ELR (cell line): ENCODE measurements at places on chromosomes 6 and 20.

- DNase-seq = no peak
Measured at GRCh38 chr6:1405221-1405620, 15.8 kb downstream of the FOXF2 start.

- no peak for DNase-seq
Measured at GRCh38 chr6:3361312-3362037, 95.4 kb downstream of the SLC22A23 start.

- no peak for DNase-seq
Measured at GRCh38 chr20:53126185-53126584, 154.0 kb downstream of the TSHZ2 start.

DNA sequence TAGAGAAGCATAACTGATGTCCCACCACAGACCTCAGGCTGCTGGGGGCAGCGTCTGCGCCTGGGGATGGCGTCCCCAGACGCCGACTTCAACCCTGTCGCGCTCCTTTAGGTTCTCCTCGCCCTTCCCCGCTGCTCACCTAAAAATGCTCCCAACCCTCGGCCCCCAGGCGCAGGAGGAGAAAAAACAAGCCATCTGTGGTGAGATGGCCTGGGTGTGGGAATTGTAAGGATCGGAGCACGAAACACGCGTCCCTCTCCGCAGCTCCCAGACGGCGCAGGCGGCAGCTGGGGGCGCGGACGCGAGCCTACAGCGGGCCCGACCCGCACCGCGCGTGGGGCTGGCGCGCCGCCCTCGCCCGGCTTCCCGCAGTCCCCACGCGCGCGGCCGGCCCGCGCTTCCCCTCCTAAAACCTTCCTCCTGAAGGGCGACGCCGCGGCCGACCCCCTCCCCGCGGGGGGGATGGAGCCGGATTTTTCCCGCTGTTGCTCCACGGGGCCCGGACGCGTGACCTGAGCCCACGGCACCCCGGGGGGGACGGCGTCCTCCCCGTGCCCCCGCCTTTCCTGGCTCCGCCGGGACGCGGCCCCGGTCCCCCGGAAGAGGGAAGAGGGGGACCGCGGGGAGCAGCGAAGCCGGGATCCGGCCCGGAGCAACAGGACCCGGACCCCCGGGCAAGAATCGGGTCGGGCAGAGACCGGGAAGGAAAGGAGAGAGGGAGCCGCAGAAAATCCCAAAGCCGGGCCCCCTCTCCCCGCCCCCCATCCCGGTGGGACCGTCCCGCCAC, 611 bp downstream of the EPB41L2 start:
- DNase-seq = peak; percentile 46

DNA sequence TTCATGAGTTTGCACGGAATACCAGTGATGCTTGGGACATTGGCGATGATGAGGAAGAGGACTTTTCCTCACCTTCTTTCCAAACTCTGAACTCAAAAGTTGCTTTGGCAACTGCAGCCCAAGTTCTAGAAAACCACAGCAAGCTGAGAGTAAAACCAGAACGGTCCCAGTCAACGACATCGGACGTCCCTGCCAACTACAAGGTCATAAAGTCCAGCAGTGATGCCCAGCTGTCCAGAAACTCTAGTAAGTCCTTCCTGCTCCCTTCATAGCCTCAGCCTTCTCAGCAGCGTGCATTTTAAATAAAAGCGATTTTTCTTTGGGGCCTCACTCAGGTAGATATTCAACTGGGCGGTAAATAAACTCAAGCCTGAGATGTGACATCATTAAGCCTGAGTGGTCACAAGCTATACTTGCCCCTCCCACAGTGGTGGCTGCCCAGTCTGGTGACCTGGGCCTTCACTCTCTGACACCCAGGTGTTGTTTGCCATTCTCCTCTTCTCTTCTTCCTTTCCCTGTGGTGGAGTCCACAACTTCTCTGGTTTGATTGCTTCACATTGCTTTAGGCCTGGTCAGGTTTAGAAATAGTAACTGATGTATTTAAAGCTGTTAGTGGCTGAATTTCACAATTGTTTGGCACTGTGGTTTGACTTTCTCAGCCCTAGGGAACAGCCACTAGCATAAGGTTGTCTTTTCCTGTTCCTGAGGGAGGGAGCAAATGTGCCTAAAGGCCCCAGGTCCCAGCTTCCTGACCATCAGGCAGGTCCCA, 21.6 kb upstream of the TMEM217 start:
- no peak for DNase-seq

DNA sequence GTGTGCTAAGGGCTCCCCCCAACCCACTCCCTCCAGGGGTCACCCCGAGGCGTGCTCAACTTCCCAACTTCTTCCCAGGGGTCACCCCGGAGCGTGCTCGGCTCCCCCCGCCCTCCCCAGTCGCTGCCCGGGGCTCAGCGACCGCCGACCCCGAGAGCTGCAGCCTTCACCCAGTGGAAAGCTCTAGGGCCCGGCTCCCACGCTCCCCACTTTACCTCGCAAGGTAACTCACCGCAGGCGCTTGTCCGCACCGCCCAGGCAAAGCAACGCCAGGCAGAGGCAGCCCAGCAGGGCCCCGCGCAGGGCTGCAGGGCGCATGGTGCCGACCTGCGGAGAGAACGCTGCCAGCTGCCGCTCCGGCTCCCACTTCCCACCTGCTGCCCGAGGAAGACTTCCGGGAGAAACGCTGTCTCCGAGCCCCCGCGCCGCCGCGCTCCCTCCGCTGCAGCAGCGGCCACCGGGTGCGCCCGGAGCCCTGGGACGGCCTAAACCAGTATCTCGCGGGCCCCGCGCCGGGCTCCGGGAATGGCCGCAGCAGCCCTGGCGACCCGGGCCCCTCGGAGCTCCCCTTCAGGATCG, 396 bp downstream of the RNASET2 start:
- DNase-seq = peak; percentile 44

DNA sequence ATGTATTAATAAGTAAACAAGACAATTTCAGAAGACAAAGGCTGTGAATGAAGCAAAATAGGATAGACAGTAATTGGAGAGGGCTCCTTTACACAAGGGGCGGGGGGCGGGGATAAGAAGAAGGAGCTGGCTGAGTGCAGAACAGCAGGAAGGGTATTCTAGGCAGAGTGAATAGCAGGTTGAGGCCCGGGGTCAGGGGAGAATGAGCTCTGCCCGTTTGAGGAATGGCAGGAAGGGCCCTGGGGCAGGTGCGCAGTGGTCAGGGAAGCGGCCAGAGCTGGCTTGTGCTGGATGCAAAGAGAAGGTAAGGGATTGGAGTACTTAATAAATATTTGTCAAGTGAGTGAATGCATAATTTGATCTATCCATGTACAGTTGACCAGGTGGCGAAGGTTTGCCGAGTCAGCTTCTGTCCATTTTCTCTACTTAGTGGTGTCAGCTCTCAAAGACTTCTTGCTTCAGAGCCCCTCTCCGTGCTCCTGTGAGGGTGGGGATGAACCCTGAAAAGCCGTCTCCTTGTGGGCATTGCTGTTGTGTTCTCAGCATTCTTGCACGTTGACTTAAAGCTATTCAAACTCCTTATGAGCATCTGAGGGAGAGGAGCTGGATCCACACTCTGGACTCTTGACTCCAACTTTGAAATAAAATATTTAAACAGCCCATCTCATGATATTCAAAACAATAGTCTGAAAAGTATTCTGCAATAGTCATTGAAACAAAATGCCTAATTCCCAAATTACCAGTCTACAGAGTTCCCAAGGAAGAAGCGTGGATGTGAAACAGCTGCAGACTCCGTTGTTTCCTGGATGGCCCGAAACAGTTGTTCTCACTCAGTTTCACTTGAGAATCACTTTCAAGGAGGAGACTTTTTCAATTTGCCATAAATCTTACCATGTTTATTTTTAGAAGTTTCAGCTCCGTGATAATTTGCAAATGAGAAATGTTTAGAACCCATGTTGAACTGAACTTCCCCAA, 105.1 kb downstream of the EDN3 start:
- DNase-seq = no peak

GRCh38 chr20:2699775-2700413, 7.3 kb downstream of the EBF4 start:
- DNase-seq = no peak

GRCh38 chr20:34426026-34426425, 63.0 kb downstream of the ITCH start:
- no peak for DNase-seq

- DNase-seq = no peak
Measured at GRCh38 chr6:113092795-113093194, 745.7 kb downstream of the RFPL4B start.

- no peak for DNase-seq
Measured at GRCh38 chr6:43821101-43821886, 51.3 kb downstream of the VEGFA start.

DNA sequence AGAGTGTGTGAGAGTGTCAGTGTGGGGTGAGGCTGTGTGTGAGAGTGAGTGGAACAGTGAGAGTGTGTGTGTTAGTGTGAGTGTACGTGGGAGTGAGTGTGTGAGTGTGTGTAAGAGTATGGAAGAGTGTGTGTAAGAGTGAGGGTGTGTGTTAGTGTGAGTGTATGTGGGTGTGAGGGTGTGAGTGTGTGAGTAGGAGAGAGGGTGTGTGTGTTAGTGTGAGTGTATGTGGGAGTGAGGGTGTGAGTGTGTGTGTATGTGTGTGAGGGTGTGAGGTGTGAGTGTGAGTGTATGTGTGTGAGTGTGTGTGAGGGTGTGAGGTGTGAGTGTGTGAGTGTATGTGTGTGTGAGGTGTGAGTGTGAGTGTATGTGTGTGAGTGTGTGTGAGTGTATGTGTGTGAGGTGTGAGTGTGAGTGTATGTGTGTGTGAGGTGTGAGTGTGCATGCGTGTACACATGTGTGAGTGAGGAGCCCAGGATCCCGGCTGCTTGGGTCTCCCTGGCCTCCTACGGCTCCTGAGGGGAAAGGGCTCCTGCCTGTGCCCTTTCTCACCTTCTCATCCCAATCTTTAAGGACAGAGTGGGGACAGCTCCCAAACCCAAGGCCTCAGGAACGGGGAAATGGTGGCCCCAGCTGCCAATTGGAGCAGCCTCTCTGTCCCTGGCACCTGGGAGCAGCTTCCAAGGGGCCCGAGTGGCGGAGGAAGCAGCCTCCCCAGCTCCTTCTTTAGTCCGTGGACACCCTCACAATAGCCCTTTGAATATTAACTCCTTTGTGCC, 100.2 kb downstream of the PSMB1 start:
- no peak for DNase-seq

DNA sequence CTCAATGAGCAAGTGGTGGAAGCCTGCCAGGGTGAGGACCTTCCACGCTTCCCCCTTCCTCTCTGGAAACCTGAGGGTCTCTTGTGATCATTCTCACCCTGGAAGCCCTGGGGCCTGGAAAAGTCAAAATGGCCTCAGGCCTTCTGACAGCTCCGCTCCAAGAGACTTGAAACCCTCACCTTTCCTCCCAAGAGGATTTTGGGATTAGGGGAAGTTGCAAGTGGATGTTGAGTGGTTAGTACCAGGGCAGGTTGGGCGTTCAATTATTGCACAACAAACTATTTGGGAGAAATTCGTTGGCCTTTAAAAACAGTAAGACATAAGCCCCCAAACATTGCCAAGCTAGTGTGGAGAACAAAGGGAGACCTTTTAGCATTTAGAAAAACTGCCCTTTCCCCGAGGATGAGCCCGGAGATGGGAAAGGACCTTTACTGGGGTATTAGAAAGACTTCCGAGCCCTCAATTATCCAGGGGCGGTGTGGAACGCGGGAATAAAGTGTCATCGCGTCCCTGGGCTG, 4.7 kb downstream of the NKX2-2 start:
- DNase-seq = no peak

DNA sequence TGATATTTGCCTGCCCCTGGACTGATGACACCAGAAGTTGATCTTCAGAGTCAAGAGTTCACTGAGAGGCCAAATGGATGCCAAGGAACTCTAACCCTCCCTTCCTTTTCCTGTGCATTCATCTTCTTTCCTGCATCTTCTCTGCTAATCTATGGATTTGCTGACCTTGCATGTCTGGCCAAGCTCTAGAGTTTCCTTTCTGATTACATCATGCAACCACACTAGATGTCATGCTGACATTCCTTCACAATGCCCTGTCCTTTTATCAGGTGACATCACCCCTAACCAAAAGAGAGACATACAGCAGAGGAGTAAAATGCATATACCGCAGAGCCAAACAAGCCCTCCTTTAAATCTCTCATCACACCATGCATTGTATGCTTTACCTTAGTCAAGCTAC, 487.6 kb downstream of the TFAP2A start:
- DNase-seq = peak; percentile 36

DNA sequence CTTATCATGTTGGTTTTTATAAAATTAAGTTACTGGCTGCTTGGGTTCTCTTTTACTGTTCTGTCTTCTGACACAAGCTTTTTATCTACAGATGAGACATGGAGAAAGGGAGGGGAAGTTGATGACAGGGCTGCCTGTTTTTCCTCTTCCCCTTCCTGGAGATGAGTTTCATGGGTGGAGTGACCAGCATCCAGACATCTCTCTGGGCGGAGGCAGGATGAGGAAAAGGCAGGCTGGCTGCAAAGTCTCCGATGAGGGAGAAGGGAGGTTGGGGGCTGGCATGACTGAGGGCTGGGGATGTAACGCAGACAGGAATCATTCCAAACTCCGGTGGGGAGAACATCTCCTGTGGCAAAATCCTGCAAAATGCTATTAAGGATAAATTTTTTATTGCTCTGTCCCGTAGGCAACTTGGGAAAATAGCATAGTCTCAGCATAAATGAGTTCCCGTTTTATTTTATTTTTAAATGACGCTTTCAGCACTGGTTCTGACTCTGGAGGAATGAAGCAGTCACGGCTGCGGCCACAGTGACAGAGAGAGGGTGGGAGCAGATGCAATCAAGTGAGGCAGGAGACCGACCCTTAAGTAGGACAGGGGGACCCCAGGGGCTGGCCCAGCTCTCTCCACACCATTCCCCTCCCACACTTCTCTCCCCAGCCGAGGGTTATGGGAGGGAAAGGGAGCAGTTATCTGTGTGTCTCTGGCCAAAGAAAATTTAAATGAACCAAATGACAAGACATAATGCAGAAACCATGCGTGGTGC, 108.8 kb upstream of the PMEPA1 start:
- DNase-seq = no peak

DNA sequence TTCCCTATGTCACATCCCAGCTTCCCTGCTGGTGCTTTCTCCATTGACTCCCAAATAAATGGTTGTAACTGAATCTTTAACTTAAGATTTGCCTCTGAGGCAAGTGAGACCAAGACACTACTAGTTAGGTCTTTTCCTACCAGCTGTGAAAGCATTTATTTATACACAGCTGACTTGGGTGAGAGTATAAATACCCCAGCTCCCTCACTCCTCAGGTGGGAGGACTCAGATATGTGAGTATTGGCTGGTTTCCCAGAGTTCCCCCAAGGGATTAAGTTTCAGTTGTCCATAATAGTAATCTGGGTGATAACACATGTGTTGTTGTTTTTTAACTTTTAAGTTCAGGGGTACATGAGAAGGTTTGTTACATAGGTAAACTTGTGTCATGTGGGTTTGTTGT, 49.8 kb downstream of the CFAP61 start:
- DNase-seq = no peak

GRCh38 chr20:38196076-38196475, 31.0 kb upstream of the TGM2 start:
- DNase-seq = no peak
